ENCODE measurements at places on chromosomes 7 and 10.

DNA sequence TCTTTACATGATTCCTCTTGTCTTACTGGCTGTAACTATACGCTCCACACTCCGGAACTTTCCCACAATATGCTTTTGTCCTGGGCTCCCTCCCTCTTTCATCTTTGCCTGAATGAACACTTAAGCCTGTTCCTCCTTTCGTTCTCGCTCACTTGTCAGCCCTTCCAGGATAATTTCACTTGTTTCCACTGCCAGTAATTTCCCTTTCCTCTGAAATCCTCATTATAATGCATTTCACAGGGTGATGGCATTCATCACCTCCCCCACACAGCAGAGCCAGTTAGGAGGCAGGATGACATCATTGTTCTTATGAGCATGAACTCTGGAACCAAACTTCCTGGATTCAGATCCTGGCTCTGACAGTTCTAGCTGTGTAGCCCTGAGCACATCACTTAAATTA is 372.6 kb downstream of the GPR158 start:
- no peak for DNase-seq

DNA sequence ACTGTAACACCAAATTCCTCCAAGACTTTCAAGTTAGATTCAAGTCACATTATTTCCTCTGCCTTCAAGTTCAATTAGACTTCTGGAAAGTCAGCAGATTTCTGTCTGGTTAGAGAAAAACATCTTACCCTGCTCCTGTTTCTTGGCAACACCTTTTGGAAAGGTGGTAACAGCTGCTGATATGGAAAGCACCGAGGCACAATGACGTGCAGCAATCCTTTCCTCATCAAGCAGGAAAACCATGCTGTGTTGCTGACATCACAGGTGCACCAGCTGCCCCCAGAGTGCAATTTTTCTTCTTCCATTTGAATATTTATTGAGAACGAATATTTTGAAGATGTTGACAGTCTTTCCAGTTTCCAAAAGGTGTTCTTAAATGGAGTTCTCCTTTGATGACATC is 41.9 kb downstream of the ZNF800 start:
- no peak for DNase-seq

DNA sequence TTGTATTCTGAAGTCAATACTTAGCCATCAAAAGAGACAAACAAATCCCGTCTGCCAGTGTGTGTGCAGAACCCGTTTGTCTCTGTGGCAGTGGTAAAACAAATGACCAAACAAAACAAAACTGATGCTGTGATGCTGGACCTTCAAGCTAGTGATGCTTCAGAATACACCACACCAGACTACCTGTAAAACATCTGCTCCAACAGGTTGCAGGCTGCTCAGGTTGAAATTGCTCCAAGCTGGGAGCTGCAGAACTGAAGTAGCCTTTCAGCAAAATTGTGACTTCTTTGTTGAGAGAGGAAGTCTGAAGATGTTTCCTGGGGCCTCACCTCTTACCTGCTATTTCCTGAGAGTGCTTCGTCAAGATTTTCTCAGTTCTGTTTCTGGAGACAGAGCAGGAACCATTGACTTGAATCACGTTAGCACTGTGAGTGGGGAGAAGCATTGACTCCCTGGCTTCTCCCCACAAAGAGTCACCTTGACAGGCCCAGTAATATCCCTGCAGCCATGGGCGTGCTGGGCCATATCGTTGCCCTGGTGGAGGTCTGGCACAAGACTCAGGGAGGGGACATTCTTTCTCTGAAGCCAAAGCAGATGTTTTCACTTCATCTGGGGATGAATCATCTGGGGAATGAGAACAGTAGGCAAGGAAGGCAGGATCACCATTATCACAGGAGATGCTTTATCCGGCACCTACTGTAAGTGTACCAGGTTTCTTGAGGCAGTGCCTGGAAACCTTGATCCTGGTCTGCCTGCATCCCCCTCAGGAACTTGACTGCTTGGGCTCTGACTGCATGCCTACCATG is 80.2 kb downstream of the RBM20 start:
- DNase-seq, result no peak

DNA sequence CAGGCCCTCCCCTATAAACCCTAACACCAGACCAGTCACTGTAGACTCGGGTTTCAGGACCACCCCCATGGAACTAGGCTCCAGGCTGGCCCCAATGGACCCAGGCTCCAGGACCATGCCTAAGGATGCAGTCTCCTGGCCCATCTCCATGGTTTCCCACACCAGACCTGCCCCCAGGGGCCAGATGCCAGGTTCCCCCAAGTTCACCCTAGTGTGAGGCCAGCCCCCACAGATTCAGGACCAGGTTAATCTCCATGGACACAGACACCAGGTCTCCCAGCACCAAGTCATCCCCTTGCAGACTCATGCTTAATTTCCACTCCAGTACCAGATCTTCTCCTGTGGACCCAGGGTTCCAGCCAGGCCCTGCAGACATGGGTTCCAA is 103.8 kb upstream of the LANCL2 start:
- no peak for DNase-seq

GRCh38 chr10:13386021-13386420 is 37.9 kb upstream of the SEPHS1 start:
- no peak for DNase-seq

GRCh38 chr10:8487346-8487745 is 432.9 kb downstream of the GATA3 start:
- DNase-seq, result no peak

- no peak for DNase-seq
Observed at GRCh38 chr10:48604991-48605508, at the start of gene ARHGAP22. TSS of gene ARHGAP22 (minus strand) at chr10:48605073. CDS start at chr10:48604796, 277 bp downstream.

DNA sequence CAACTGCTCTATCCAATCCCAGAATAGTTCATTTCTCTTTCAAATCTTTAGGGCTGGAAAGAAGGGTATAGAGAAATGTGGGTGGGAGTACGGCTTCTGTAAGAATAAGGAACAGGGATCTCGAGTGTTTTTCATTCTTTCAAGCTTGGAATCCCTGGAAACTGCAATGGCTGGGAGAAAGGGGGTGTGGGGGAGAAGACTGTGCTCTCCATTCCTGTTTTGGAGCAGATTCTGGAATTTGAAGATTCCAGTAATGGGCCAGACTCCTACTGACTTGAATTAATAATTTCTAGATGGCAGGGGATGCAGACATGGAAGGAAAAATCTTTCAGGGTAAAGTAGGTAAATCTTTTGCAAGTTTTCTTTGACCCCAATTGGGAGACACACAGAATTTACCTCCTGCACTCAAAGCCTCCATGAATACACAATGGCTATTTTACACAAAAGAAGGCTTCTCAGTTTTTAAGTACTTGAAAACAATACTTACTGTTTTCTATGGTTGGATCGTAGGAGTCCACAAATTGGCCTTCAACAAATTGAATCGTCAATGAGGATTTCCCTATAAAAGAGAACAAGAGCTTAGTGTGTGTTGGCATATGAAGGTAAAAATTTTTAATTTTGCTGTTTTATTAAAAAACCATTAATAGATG is 29.1 kb downstream of the RHEB start:
- no peak for DNase-seq

- DNase-seq, result no peak
Observed at GRCh38 chr10:97593421-97593820, 3.9 kb downstream of the C10orf62 start.

DNA sequence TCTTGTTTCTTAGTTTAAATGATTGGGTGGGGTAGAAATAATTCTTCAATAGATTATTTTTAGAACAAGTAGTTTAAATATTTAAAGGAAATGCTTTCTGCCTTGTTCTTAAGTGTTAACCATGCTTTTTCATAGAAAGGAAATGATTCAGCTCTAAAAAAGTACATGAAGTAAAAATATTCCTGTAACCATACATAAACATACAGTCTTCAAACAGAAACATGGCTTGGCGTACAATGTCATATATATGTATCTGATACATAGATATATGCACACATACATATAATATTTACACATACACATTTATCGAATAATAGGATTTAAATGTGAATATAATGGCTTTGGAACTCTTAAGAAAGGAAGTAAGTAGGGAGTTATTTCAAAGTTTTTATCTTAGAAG is 84.4 kb downstream of the RUNDC3B start:
- no peak for DNase-seq

DNA sequence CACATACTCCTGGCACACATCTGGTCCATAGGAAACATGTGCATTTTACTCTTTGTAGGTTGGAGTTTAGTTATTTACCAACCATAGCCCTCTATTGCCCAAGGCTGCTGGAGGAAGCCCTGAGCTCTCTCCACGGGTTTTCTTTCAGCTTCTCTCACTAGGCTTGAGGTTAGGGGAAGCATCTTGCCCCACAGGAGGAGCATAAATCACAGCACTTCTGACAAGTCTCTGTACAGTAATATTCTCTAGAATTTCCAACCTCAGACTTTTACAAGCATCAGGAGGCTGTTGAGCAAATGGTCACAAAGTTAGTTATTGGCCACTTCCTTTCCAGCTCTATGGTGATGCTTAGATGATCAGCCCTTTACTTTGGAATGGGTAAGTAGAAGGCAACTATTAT is 122.9 kb upstream of the GLI3 start:
- DNase-seq, result no peak

DNA sequence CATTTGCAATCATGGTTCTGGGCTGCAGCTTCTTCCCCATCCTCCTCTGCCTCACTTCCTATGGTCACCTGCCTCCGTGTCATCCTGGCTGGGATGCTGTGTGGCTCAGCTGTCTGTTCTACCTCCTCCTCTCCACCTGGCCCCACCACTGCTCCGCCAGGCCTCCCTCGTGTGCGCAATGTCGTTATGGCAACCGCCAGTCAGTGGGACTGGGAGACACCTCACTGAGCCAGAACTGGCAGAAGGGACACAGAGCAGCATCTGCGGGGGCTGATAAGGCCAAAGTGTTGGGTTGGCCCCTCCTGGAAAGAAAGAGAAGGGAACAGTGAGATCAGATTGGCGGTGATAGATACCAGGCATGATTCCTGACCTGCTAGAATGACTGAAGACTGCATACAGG is 527.5 kb downstream of the INHBA start:
- no peak for DNase-seq

GRCh38 chr7:2521341-2521745 is 1.8 kb downstream of the LFNG start:
- no peak for DNase-seq

DNA sequence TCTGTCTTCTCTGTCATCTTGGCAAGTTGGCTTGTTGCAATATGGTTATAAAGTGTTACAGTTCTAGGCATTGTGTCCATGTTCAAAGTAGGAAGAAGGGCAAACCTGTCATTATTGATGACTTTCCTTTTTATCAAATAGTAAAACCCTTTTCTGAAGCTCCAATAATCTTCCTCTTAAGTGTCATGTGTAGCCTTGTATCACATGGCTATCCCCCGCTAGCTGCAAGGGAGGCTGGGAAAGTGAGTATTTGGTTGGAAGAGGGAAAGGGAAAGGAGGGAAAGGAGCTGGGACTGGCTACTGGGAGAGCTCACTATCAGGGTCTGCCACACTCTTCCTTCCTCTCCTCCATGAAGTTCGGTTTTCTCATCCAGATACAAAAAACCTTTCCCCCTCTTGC is 45.2 kb upstream of the FAM180A start:
- no peak for DNase-seq

GRCh38 chr7:158109364-158110033 is 478.1 kb downstream of the PTPRN2 start:
- DNase-seq, result no peak

GRCh38 chr10:46175296-46175695 is 111.5 kb upstream of the ANTXRL start:
- no peak for DNase-seq

GRCh38 chr7:7176406-7177043 is 5.8 kb upstream of the C1GALT1 start:
- DNase-seq, result no peak

DNA sequence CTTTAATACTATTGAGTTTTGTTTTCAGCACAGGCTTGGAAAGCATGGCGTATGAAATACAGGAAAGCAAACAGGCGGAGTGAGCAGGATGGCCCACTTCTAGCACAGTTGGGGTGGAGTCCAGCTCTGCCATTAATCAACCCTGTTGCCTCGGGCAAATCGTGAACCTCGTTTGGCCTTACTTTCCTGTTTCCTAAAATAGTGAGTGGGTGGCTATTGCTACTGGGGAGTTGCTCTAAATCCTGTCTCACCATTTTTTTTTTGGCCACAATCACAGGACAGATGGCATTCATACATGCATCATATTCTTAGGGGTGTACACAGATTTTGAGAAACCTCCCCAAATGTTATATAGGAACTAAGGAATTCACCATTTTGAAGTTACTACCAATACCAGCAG is 157.8 kb downstream of the ANLN start:
- DNase-seq, result no peak

DNA sequence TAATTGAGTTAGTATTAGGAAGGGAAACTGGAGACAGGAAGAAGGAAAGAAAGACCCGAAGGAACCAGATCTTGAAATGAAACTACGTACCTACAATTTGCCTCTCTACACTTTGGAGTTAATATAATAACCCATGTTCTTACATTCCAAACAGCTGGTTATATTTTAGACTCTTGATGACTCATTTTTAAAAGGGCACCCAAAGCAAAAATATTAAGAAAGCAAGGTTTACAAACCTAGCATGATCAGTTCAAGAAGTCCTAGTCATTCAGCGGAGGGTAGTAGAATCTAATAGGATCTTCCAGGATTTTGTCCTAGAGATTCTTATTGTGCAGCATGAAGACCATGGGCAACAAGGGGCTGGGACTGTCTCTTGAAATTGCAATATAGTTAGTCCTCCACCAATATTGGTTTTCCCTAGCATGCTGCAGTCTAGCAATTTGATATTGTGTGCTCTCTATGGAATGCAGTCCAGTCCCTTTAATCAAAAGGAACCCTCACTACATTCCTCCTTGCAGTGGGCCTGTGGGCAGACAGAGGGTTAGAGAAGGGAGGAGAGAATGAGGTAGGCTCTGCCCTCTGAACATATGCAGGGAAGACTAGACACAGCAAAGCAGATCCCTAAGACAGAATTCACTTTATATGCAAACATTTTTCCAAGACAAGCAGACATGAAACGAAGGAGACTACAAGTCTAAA is 230.3 kb downstream of the INHBA start:
- DNase-seq, result no peak

- DNase-seq, result no peak
Observed at GRCh38 chr10:124000792-124001201, 92.6 kb downstream of the CHST15 start.

GRCh38 chr10:77267703-77268675 is 369.6 kb downstream of the KCNMA1 start:
- DNase-seq, result no peak

GRCh38 chr7:16207321-16207720 is 214.0 kb downstream of the CRPPA start:
- no peak for DNase-seq

Measured in KBM-7 (cell line).